Activated CD4-positive, alpha-beta T cell treated with anti-CD3 and anti-CD28 coated beads, Interleukin-2, Interleukin-6, amounts not matched to agents 100 ng/mL and 50 ng/mL, durations not matched to agents 16 hours and 8 hours (primary cell): ENCODE measurements at places on chromosomes 12 and 14.

DNA sequence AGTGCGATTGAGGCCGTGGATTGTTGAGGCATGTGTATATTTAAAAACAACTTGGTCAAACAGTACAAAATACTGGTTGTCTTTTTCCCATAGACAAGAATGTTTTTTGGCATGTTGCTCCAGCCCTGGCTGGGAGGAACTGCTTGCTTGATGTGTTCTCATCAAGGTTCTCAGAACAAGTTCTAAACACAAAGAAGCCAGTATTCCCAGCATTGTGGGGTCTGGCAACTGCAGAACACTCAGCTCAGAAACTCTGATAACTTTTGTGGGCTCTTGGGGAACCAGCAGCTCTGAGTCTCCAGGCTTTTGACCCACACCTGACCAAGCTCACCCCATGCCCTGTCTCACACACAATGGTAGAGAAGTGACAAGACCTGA lies 27.1 kb upstream of the DICER1 start:
- no peak for DNase-seq

DNA sequence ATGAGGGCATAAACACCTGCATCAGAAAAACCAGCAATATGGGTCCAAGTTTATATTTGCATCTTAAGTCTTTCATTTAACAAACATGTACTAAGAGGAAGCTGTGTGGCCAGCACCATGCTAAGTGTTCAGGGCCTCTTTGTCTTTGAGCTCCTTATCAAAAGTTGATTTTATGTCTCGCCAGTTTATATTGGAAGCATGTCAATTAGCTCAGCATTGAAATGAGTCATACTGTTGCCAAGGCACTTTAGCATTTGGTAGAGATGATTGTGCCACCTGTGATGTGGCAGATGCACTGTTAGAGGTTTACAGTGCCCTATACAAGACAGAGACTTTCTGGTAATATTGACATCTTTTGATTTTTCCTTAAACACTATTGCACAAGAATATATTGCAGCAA lies 68.5 kb downstream of the BHLHE41 start:
- peak; percentile 6 for DNase-seq

- no peak for DNase-seq
These were observed 86.5 kb downstream of the PIWIL1 start for GRCh38 chr12:130423991-130424857.

- DNase-seq: no peak
These were observed 539.3 kb upstream of the TBX3 start for GRCh38 chr12:115223322-115223721.

DNA sequence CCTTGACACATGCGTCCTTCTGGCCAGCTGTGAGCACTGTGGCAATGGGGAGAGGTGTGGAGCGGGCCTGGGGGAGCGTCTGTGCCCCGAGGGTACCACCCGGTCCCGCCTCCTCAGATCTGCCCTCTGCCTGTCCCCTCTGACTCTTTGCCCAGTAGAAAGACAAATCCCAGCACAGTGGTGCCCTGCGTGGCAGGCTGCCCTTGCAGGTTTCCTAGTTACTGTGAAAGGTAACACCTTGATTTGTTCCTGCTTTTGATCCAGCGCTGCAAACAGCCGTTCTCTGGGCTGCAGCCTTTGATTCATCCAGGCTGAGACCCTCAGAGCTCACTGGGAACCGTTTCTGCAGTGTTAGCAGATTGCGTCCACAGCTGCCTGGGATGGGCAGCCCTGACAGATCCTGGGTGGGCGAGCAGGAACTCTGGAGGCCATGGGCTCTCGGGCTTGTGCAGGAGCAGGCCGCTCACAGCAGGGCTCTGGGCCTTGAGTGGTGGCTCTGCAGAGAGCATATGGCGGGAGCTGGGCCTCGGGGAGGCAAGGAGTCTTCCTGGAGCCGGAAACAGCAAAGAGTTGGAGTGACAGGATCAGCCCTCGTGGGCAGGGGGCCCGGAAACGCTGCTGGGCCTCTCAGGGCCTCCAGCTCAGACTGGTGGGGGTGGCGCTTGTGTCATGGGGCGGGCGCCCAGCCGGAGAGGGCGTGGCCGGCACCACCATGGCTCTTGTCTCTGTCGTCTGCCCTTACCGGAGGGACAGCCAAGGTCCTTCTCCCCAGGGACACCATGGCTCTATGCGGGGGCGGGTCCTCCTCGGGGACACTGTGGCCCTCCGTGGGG lies 16.6 kb downstream of the FBRSL1 start:
- DNase-seq: peak; percentile 62
